ENCODE measurements at places on chromosomes 1 and 21. TPM values are rescaled to one million over a fixed set of nuclear protein-coding genes. Genes with fewer than 3 reads are reported as not detected.

DNA sequence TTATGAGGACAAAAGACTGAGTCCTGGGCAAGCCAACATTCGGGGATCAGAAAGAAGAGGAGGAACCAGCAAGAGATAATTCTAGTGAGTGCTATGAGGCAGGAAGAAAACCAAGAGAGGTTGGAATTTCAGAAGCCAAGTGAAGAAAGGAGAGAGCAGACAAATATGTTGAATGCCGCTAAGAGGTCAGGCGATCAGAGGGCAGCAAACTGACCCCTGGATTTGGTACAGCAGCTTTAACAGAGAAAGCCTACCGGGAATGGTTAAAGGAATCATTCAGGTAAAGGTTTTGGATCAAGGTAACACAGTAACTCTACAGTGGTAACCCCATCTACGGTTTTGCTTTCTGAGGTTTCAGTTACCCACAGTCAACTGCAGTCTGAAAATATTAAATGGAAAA lies 5.4 kb downstream of the CLCC1 start:
- no peak for DNase-seq

DNA sequence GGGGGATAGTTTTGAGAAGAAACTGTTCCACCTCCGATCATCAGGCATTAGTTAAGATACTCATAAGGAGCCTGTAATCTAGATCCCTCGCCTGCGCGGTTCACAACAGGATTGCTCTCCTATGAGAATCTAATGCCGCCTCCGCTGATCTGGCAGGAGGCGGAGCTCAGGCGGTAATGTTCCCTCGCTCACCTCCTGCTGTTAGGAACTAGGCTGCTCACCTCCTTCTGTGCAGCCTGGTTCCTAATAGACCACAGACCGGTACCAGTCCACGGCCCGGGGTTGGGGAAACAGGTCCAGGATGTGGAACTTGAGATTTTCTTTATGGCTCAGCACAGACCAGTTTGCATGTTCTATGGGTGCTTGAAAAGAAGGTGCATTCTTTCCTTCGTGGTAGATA lies 27.2 kb upstream of the FAM3B start:
- DNase-seq: no peak

GRCh38 chr1:101797722-101798121 lies 199.0 kb downstream of the OLFM3 start:
- no peak for DNase-seq

GRCh38 chr1:6004412-6005123 lies 12.3 kb upstream of the NPHP4 start:
- DNase-seq: no peak

- no peak for DNase-seq
Measured at GRCh38 chr21:14244911-14245310, 29.0 kb downstream of the RBM11 start.

The TMEM200B gene
- 4.5 TPM for total RNA-seq

- DNase-seq: no peak
Measured at GRCh38 chr1:203051841-203052324, 25.6 kb downstream of the PPFIA4 start.

DNA sequence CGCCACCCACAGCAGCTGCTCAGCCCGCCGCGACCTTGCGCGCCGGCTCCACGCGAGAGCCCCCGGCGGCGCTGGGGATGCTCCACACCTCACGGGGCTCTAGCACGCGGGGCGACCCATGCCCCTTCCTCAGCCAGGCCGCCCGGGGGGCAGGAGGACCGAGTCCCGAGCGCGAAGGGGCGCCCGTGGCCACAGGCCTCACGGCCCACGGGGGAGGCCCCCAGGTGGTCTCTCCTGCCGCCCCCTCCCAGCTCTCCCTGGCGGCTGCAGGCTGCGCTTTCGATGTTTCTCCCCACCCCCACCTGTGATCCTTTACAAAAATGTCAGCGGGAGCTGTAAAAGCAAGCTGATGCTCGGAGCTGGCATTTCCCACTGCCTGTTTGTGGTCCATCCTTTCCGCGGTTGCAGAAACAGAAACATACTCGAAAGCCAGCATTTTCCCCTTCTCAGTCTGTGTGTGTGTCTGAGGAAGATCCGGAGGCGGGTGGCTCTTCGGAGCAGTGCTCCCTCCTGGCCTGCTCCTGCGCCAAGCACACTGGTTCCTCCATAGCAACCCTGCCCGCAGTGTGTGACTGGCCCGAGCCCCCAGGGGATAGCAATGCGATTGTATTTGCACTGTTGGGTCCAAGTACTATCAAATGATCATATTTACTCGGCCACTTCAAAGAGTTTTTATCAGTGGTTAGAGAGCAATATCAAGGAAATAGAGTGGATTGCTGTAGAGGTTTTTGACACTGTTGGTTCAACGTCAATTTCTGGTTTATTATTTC lies 2.1 kb downstream of the KIF26B start:
- no peak for DNase-seq
